ENCODE measurements at places on chromosomes 6 and 20.

DNA sequence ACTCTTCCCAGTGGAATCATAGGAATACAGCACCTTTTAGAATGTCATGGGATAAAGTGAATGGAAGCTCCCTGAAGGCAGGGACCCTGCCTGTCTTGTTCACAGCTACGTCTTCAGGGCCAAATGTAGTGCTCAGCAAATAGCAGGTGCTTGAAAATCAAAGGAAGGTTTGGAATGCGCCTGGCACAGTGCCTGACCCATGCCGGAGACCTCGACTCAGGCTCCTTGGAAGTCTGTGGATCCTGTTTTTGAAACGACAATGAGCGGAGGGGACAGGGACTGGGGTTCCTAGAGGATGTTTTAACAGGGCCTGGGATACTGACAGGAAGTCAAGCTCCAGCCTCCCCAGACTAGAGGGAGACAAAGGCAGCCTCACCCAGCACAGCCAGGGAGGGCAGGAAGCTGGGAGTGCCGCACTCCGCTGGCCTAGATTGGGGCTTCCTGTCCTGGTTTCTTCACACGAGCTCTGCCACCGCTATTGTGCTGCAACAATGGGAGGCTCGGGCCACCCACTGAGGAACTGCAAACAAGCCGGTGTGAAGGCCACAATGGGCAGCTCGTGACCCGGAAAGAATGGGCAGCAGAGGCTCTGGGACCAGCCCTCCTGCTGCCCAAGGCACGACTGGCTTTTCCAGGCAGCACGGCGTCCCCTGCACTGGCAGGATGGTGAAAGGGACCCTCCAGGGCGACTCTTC is 76.7 kb downstream of the PREX1 start:
- no peak for DNase-seq

DNA sequence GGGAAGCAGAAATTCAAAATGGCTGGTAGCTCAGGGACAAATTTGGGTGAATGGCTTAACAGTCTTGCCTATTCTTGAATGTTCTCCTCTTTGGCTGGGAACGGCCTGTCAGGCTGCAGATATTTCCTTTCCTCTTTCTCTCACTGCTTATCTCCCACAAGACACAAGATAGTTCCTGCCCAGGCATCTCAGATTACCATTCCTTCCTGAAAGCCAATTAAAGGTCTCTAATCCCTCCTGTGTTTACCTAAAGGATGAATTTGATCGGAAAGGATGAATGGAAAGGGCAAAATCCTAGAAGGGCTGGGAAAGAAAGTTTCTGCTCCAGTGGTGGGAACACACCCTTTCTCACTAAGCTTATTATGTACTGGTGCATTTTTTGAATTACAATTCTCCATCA is 95.9 kb upstream of the JAG1 start:
- DNase-seq: no peak

- no peak for DNase-seq
Observed at GRCh38 chr6:95741045-95741444, 163.7 kb downstream of the MANEA start.

GRCh38 chr20:3766422-3767109 is 987 bp downstream of the ADISSP start:
- DNase-seq: no peak

DNA sequence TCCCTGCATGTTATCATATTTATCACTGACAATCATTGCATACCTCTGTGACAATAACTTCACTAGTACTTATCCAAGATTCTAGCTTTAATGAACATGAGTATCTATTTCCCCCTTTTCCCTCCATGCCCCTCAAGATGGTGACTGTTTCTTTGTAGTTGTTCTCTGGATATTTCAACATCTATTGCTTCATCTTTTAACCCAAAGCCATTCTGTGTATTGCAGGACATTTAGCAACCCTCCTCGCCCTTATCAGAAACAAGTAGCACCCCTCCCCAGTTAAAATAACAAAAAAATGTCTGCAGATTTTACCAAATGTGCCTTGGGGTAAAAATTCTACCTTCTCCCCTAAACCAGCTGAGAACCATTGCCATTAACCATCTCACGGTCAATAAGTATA is 979.8 kb upstream of the MANEA start:
- no peak for DNase-seq

DNA sequence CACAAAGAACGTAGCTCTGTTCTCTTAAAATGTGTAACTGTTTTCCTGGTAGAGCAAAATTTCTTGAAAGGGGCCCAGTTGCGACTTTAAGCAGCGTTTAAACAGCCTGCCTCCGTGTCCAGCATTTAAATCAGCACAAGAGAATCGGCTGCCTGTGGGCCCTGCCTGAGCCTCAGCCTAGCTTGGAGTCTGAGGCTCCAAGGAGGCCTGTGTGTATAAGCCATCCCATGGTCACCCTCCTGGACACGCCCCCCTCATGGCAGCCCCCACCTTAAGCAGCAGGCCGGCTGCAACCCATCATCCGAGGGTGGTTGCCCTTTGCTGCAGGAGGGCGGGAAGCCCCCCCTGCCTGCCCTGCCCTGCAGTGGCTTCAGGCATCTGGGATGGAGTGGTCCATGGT is 18.9 kb downstream of the SDCBP2 start:
- no peak for DNase-seq

DNA sequence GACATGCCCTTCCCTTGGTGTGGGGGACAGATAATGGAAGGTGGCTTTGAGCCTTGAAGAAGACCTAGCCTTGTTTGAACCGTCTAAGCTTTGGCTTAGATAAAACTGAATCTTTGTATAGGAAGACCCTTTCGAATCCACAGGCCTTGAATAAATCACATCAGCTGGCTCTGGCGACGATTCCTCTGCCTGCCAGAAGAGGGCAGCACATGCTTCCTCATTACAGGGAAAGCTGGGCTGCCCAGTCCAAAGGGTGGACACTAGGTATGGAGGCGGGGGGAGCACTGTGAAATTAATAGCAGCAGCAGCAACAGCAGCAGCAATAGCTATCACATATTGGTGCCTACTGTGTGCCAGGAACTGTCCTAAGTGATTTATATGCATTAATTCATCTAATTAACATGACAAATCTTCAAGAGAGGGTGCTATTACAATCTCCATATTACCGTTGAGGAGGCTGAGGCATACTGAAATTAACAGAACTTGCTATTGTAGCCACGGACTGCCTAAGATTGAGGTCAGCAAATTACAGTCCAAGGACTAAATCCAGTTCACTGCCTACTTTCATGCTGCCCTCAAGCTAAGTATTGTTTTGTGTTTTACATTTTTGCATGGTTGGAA is 85.1 kb downstream of the CLIC5 start:
- no peak for DNase-seq
